T-helper 2 cell (primary cell): ENCODE measurements at places on chromosomes 5 and 9.

DNA sequence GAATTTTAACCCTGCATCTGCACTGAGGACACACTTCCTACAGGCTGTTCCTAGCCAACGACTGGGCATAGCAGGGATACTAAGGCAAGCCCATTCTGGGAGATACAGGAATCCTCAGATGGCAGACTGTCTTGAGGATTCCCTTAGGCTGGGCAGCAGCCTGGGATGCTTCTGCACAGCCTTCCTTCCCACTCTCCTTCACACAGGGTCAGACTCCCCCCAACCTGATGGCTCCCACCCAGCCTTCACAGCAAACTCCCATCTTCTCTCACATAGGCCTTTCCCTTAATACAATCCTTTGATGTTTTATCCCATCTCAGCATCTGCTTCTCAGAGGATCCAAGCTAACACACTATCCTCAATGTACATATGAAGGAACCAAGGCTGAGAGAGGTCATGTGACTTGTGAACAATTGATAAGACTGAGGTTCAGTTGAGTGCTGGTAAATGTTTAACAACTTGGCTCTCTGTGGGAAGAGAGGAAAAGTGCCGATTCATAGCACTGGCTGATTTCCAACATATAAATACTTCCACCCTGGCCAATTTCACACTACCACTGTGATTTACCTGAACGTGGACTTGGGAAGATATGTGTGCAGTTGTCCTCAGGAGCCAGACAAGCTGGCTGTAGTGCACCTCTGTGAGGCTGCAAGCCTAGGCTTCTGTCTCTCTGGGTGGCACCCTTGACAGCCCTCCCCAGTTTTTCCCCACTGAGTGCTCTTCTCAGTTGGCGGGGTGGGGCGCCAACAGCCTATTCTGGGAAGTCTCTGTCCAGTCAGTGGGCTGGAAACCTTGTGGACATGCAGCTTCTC lies 120.2 kb upstream of the TRIM32 start:
- DNase-seq: no peak

DNA sequence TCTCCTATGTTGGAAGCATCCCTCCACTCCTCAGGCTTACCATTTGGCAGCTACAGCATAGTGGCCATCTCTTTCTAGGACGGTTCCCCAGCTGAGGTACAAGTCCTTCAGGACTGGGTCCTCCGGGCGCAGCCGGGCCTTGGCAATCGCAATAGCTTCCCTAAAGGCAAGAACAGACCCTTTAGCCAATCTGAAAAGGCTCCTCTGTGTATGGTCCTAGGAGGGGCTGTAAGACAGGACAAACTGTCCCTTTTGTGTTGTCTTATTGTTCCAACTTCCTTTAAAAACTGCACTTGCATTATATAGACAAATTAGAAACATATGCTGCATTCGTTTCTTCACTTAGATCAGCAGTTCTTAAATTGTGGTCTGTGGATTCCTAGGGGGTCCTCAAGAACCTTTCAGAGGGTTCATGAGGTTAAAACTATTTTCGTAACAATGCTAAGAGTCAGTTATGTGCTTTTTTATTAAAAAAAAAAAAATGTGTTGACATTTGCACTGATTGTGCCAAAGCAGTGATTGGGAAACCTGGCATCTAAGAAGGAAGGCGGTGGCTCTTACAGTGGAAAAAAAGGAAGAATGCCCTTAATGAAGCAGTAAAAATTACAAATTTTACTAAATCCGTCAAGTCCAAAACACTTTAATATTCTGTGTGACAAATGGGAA lies 38.7 kb downstream of the GEMIN5 start:
- no peak for DNase-seq

DNA sequence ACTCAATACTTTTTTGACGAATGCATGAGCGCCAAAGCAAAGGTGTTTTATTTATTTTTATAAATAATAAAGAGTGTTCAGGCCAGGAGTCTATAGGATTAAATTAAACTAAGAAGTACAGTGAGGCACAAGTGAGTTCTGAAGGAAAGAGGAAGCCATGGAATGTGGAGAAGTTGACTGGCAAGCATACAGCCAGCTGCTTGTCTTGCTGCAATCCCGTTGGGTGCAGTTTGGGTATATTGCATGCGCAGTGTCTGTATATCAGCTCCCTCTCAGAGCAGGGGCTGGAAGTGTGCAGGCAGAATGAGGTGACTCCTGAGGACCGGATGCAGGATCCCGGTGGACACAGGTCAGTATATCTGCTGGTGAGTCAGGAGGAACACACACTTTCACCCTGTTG lies 315.6 kb downstream of the ZSWIM6 start:
- no peak for DNase-seq

GRCh38 chr5:150593593-150593992 lies 46.9 kb upstream of the SYNPO start:
- no peak for DNase-seq

- no peak for DNase-seq
Observed at GRCh38 chr9:72721067-72721466, 199.7 kb downstream of the TMC1 start.
